ENCODE measurements at places on chromosomes 6 and 20.

- DNase-seq, result no peak
Measured at GRCh38 chr6:48423640-48424365, 312.8 kb upstream of the PTCHD4 start.

GRCh38 chr20:13644010-13644409 is 5.3 kb upstream of the TASP1 start:
- DNase-seq, result no peak

DNA sequence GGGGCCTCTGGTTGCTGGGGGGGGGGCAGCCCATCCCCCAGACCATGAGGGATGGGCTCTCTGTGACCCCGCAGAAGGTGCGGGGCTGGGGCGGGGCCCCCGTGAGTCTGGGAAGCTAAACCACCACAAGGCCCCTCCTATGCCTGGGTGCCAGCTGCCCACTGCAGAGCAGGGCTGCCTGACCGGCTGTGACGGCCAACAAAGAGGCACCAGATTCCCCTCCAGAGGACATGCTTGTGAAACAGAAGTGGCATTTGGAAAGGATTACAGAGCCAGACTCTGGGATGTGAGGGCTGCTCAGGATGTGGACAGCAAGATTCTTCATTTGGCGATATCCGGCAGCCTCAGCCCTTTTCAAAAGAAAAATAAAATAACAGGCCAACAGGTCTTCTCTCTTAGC is 16.5 kb upstream of the NTSR1 start:
- DNase-seq, result no peak

DNA sequence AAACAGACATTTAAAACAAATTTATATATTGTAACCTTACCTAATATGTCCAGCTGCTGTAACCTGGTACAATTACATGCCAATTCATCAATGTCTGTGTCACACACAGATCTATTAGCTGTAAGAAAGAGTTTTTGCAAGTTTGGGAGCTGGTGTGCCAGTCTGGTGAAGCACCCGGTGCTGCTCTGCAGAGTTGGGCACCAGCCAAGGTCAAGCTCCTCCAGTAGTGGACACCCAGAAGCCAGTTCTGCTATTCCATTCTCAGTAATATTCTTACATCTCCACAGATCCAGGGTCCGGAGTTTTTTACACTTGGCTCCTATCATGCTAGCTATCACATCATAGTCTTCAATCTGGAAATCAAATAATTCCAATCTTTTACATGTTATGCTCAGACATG is 41.0 kb downstream of the POU3F2 start:
- DNase-seq, result no peak

DNA sequence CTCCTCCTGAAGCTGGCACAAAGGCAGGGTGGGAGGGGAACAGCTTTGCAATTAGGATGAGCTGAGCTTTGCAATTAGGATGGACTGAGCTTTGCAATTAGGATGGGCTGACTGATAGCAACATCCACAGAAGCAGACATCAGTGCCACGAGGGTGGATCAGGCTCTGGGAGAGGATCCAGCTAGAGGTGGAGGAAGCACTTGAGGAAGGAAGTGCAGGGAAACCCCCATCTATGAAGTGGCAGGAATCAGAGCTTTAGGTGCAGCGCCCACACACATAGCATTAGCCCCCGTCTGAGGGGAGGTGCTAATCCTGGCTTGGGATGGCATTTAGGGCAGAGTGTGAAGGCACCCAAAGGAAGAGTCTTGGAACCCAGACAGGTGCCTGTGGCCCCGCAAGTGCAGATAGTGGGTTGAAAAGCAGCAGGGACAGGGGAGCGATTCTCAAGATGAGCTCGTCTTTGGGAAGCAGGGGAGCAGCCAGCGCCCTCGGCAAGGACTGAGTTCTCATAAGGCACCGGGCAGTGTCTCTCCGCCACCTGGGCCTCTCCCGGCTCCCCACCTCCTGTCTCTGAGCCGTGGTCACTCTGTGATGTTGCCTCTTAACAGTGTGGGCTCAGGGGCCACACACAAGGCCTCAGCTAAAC is 12.0 kb upstream of the THBS2 start:
- DNase-seq, result no peak

DNA sequence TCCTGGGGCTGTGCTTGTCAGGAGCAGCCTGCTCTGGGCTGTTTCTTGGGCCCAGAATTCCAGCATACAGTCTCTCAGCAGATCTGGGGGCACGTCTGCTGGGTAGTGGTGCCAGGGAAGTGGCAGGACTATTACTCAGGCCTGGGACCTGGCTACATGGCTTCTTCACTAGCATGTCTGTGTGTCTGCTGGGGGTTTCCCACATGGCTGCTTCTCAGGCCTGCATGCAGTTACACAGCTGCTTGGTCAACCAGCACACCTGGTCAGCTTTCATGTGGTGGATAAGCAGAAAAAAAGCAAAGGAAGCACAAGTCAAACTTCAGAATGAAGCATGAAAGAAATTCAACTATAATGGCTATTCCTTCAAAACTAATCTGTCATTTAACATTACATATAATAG is 316.2 kb upstream of the NOX3 start:
- no peak for DNase-seq

GRCh38 chr20:9110916-9111432 is 42.1 kb downstream of the PLCB4 start:
- no peak for DNase-seq

DNA sequence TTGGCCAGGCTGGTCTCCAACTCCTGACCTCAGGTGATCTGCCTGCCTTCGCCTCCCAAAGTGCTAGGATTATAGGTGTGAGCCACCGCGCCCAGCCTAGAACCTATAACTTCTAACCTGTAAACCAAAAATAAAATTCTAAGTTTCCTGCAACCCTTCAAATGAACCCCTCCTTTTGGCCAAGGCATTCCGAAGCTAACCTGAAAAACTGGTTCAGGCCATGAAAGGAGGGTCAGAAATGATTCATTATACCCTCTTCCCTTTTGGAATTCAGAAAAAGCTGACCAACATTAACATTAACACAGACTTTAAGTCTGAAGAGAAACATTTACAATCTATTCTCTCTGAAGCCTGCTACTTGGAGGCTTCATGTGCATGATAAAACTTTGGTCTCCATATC is 165.1 kb downstream of the TINAG start:
- DNase-seq, result no peak

GRCh38 chr20:42123981-42124473 is 505.9 kb upstream of the CHD6 start:
- DNase-seq, result no peak

GRCh38 chr20:3839328-3839727 is 7.3 kb upstream of the MAVS start:
- DNase-seq, result no peak

DNA sequence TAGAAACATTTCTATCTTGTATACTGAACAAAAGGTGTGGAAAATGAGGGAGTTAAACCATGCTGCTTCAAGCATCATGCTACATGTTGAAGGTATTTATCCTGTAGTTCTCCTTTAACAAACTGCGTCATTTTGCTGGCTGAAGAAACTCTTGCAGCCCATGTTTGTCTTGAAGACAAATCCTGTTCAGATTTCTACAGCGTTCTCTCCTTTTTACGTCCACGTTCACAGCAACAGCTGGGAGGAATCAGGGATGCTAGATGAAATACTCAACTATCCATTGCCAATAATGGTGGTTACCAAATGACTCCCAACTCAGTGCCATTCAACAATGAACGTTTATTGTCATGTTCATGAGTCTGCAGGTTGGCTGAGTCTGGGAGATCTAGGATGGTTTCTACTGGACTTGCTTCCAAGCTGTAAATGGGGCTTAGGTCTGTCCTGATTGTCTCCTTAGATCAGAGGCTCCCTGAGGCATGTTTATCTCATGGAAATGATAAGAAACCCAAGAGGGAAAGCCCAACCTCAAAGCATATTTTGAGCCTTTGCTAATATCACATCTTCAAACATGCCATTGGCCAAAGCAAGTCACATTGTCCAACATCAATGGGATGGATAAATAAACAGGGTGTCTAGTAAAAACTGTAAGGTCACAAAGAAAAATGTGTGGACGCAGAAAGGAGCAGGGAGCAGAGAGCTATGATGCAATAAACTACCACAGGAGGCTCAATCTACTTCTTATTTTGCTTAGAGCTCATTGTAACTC is 2.7 kb upstream of the PLCB1 start:
- DNase-seq, result no peak

- DNase-seq, result no peak
Measured at GRCh38 chr6:23505026-23505425, 621.0 kb upstream of the NRSN1 start.

DNA sequence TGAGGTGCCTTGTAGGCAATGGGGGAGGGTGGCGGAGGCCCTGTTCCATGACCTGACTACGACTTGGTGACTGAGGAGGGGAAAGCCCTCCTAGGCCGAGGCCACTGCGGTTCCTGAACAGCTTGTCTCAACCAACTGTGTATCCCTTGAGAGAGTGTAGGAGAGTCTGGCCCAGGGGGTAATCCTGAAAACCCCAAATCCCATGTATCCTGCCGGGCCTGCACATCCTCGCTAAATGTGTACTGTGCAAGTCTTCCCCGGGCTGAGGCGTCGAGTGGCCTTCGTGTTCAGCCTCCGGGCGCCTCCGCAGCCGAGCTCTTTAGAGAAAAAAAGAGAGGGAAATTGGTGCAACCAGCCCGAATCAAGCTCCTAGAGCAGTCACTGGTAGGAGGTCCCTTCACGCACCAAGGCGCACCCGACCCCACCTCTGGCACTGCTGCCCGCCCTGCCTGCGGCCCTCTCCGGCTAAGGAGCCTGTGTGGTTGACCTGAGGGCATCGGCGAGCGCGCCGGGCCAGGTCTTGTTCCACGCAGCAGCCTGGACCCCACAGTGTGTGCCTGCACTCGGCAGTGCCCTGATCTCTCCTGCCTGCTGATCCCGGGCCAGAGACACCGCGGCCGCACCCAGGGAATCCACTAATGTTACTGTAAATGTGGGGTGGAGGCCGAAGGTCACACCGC is 7.3 kb downstream of the SIM1 start:
- DNase-seq, result no peak

DNA sequence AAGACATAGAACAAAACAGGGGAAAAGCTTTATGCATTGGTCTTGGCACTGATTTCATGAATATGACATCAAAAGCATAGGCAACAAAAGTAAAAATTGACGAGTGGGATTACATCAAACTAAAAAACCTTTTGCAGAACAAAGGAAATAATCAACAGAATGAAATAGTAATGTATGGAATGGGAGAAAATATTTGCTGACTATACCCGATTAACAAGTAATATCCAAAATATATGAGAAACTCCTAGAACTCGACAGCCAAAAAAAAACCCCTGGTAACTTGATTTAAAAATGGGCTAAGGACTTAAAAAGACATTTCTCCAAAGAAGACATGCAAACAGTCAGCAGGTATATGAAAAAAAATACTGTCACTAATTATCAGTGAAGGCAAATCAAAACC is 231.7 kb upstream of the MAN1A1 start:
- DNase-seq, result no peak

DNA sequence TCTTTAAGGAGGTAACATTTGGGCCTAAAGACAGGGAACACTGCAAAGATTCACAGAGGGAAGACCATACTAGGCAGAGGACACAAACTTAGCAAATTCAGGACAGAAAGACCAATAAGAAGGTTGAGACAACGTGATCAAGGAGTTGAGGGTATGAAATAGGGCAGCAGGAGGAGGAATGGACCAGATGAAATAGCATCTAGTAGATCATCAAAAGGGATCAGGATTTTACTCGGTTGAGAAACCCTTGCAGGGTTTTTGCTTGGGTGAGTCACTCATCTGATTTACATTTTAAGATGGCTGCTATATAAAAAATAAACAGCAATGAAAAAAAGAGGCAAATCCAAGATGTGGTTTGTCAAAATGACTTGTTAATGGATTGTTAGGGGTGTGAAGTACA is 4.7 kb downstream of the BCLAF1 start:
- no peak for DNase-seq

- DNase-seq, result no peak
Measured at GRCh38 chr6:118663993-118664985, 12.9 kb upstream of the CEP85L start.

DNA sequence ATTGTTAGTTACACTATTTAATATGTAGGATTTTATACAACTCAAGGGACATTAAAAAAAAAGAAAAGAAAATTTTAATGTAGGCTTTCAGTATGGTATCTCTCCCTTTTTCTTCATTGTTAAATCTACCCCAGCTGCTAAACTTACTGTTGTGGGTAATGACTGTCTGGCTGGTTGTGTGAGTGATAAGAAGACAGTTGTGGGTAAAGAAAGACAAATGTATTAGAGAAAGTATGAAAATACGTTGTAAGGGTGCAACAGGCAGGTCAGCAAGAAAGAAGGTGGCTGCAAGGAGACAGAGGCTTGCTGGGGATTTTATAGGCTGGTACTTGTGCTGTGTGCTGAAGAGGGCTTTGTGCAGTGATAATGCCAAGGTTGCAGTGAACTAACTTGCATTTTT is 91.4 kb upstream of the FOXO3 start:
- no peak for DNase-seq

DNA sequence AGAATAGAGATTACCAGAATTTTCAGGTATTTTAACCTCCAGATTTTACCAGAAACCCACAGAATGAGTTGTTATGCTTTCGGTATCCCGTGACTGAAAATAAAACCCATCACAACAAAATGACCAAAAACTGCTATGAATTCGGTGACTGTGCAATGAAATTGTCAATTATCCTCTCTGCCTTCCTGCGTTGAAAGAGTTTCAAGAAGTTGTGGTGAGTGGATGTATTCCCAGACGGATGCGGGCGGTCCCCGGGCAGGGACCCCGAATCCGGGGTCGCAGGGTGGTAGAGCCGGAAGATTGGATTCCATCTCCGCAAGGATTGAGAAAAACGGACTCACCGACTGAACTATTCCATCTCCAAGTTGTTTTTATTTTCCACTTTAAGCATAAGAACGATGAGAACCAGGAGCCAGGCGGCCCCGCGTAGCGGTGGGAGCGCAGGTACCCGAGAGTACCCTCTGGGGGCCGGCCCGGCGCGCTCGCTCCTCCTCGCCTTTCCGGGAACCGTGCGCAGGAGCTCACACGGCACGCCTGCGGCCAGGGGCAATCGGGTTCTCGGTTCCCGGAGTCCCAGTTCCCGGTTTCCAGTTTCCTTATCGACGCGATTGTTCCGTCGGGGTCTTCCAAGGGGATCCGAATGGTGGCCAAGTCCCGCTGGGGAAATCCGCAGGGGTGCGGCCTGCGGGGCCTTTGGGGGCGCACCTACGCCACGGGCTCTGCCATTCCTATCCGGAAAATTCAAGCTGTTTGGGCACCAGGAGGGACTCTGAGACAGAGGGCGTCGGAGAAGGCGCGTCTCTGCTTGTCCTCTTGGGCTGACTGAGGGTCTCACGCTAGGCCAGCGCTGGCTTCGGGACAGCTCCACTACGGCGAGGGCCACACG is 104.9 kb upstream of the PRDM1 start:
- DNase-seq, result no peak
